ENCODE measurements at places on chromosomes 7 and 10.

GRCh38 chr7:30038196-30038980 lies 10.2 kb downstream of the PLEKHA8 start:
- no peaks in the 10 kb centered on the region for H3K27me3 ChIP-seq
- no peaks in the 10 kb centered on the region for H3K36me3 ChIP-seq
- no peak overlapping the region for H3K4me3 ChIP-seq
- no peak overlapping the region for H3K27ac ChIP-seq
- no peaks in the 10 kb centered on the region for H3K4me1 ChIP-seq

- no peak overlapping the region for H3K27ac ChIP-seq
- no peaks in the 10 kb centered on the region for H3K4me1 ChIP-seq
- no peak for DNase-seq
- H3K4me3 ChIP-seq, result no peak overlapping the region
- no peaks in the 10 kb centered on the region for H3K36me3 ChIP-seq
Observed at GRCh38 chr7:13414661-13415107, 574.8 kb downstream of the ETV1 start.

- peaks cover 11% of the 10 kb centered on the region for H3K4me1 ChIP-seq
- no peak overlapping the region for H3K27ac ChIP-seq
- DNase-seq, result no peak
- H3K36me3 ChIP-seq, result no peaks in the 10 kb centered on the region
- no peaks in the 10 kb centered on the region for H3K27me3 ChIP-seq
Observed at GRCh38 chr10:124928087-124928486, 13.8 kb upstream of the ZRANB1 start.

DNA sequence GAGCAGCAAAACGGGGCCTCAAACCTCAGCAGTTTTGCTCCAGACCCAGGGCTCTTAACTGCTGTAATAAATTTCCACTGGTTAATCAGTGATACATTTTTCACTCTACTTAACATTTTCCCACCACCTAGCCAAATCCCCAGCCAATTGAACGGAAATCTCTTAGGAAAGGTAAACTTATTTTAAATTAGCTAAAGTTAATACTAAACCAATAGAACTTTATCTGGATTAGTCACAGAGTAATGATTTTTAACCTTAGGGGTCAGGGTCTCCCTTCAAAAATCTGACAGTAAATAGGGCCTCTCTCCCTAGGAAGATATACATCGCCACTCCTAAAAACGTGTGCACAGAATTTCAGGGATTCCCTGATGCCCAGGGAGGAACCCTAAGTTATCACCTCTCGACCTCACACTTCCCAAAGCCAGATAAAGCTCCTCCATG lies 87.4 kb upstream of the KMT2E start:
- H3K4me1 ChIP-seq, result no peaks in the 10 kb centered on the region
- H3K36me3 ChIP-seq, result no peaks in the 10 kb centered on the region
- no peak for DNase-seq
- no peak overlapping the region for H3K4me3 ChIP-seq
- H3K27ac ChIP-seq, result no peak overlapping the region

DNA sequence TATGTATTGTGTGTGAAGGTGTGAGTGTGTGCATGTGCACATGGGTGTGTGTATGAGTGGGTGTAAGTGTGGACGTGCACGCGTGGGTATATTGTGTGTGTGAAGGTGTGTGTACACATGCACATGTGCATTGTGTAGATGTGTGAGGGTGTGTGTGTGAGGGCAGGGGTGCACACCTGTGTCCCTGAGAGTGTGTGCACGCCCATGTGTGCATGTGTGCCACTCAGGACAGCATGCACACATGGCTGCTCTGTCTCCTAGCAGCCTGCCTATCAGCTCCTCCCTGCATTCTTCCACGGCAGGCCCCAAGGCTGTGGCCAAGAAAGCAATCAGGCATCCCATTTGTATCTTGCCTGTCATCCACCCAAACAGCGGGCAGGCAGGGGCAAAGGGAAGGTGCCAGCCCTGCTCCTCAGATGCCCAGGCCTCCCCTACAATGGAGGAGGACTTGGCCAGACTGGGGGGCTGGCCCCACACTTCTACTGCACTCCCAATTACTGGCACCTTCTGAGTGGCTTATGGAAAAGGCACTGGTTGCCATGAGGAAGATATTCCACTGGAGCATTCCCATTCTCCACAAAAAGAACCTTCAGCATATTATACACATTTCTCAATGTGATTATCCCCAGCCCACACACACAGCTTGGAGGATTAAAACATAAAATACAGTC lies 380.4 kb upstream of the ZMIZ1 start:
- no peaks in the 10 kb centered on the region for H3K4me1 ChIP-seq
- no peak for DNase-seq
- no peak overlapping the region for H3K4me3 ChIP-seq
- no peak overlapping the region for H3K27ac ChIP-seq

- H3K27me3 ChIP-seq, result no peaks in the 10 kb centered on the region
- H3K4me3 ChIP-seq, result no peak overlapping the region
- H3K36me3 ChIP-seq, result no peaks in the 10 kb centered on the region
- H3K27ac ChIP-seq, result no peak overlapping the region
Observed at GRCh38 chr7:139773371-139773770, 4.4 kb downstream of the HIPK2 start.

DNA sequence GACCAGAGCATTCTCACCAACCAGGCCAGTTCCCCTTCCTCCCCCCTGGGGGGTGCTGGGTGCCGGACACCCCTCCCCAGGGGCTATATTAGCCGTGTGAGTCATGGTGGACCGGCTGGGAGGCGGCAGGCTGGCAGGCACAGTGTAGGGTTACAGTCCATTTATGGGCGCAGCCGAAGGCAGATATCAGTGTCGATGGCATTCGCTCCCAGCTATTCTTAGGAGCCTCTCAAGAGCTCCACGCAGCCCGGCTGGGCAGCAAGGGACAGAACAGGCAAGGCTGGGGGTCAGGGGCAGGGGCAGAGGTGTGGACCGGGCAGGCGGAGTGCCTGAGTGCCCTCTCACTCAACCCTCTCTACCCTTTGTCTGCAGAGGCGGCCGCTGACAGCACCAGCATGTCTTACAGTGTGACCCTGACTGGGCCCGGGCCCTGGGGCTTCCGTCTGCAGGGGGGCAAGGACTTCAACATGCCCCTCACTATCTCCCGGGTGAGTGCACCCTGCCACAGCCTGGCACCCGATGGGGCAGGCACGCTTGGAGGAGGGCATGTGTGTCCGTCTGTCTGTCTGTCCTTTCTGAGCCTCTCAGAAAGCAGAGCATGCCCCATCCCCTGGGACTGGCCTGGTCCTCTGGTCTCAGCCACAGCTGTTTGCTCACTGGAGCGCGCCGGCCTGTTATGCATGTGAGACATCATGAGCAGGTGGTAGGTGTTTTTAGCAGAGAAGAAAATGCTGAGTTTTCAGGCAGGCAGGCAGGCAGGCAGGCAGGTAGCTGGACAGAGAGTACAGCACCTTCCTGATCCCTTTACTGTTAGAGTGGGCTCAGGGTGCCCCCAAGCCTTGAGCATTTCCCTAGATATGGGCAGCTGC lies at the start of gene LDB3:
TSS of gene LDB3 (plus strand) at position 215 of the 869 bp plus-strand sequence. CDS start at position 396, 181 bp downstream.
- no peak within 1 kb of the TSS for H3K27ac ChIP-seq
- H3K4me1 ChIP-seq, result no peaks in the 10 kb centered on the region
- no peaks in the 10 kb centered on the region for H3K36me3 ChIP-seq
- H3K27me3 ChIP-seq, result no peaks in the 10 kb centered on the region
- H3K4me3 ChIP-seq, result no peak within 1 kb of the TSS

GRCh38 chr10:58400609-58401008 lies 15.4 kb downstream of the TFAM start:
- H3K27me3 ChIP-seq, result no peaks in the 10 kb centered on the region
- no peak for DNase-seq
- no peaks in the 10 kb centered on the region for H3K4me1 ChIP-seq
- no peak overlapping the region for H3K27ac ChIP-seq
- no peak overlapping the region for H3K4me3 ChIP-seq

DNA sequence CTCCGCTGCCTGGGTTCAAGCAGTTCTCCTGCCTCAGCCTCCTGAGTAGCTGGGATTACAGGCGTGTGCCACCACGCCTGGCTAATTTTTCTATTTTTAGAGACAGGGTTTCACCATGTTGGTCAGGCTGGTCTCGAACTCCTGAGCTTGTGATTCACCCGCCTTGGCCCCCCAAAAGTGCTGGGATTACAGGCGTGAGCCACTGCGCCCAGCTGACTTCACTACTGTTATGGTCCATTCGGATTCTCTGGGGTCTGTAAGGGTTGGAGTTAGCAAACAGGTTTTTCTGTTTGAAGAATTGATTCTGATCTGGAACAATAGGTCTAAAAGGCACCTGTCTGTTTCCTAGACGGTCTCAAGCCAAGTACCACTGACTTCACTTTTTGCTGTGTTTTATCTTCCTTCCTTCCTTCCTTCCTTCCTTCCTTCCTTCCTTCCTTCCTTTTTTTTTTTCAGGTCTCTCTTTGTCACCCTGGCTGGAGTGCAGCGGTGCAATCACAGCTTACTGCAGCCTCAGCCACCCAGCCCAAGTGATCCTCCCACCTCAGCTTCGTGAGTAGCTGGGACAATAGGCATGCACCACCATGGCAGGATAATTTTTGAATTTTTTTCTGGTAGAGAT lies 192.2 kb downstream of the CAMK1D start:
- no peaks in the 10 kb centered on the region for H3K27me3 ChIP-seq
- H3K36me3 ChIP-seq, result no peaks in the 10 kb centered on the region
- no peak overlapping the region for H3K27ac ChIP-seq

GRCh38 chr10:21513405-21513788 lies 12.1 kb downstream of the SKIDA1 start:
- no peaks in the 10 kb centered on the region for H3K36me3 ChIP-seq
- no peak for DNase-seq

- no peaks in the 10 kb centered on the region for H3K4me1 ChIP-seq
- H3K36me3 ChIP-seq, result no peaks in the 10 kb centered on the region
- DNase-seq, result no peak
- no peak overlapping the region for H3K4me3 ChIP-seq
Observed at GRCh38 chr7:78993341-78993740, 460.1 kb downstream of the MAGI2 start.

- H3K4me1 ChIP-seq, result no peaks in the 10 kb centered on the region
- no peak overlapping the region for H3K27ac ChIP-seq
- no peaks in the 10 kb centered on the region for H3K27me3 ChIP-seq
- H3K36me3 ChIP-seq, result no peaks in the 10 kb centered on the region
- H3K4me3 ChIP-seq, result no peak overlapping the region
Observed at GRCh38 chr7:131674131-131674530, 117.7 kb upstream of the PODXL start.

GRCh38 chr10:71028066-71028465 lies 139.7 kb upstream of the PCBD1 start:
- H3K36me3 ChIP-seq, result no peaks in the 10 kb centered on the region
- no peaks in the 10 kb centered on the region for H3K4me1 ChIP-seq
- H3K4me3 ChIP-seq, result no peak overlapping the region
- DNase-seq, result no peak
- no peaks in the 10 kb centered on the region for H3K27me3 ChIP-seq

- H3K4me1 ChIP-seq, result no peaks in the 10 kb centered on the region
- no peaks in the 10 kb centered on the region for H3K36me3 ChIP-seq
- DNase-seq, result no peak
- no peak overlapping the region for H3K27ac ChIP-seq
- peak overlapping the region; percentile 23 for H3K4me3 ChIP-seq
Observed at GRCh38 chr7:103445228-103446048, 569 bp downstream of the SLC26A5 start.

- no peak overlapping the region for H3K27ac ChIP-seq
- no peaks in the 10 kb centered on the region for H3K4me1 ChIP-seq
- no peaks in the 10 kb centered on the region for H3K27me3 ChIP-seq
Observed at GRCh38 chr10:79049931-79050895, 18.6 kb upstream of the ZMIZ1 start.

- H3K4me1 ChIP-seq, result no peaks in the 10 kb centered on the region
- DNase-seq, result no peak
- no peak overlapping the region for H3K4me3 ChIP-seq
- no peak overlapping the region for H3K27ac ChIP-seq
- H3K27me3 ChIP-seq, result no peaks in the 10 kb centered on the region
Observed at GRCh38 chr7:81488210-81488609, 281.6 kb downstream of the HGF start.

DNA sequence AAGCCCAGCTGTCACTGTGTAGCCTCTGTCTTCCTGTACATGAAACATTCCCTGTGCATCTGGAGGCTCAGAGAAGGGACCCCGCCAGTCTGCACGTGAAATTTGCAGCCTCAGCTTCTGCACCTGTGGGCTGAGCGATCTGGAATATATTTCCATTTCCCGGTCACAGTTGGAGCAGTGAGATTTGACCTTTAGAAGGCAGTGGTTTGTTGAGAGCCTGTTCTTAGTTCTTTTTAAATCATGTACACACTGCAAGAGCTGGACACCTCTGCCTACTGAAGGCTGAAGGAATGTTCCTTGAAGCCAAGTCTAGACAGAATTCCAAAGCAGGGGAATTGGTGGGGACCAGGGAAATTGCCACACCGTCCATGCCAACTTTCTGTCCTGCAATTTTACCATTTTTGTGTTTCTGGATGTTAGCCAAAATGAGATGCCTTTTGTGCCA lies 706.6 kb downstream of the INHBA start:
- no peak for DNase-seq
- H3K36me3 ChIP-seq, result no peaks in the 10 kb centered on the region
- H3K4me3 ChIP-seq, result no peak overlapping the region
- no peaks in the 10 kb centered on the region for H3K27me3 ChIP-seq

DNA sequence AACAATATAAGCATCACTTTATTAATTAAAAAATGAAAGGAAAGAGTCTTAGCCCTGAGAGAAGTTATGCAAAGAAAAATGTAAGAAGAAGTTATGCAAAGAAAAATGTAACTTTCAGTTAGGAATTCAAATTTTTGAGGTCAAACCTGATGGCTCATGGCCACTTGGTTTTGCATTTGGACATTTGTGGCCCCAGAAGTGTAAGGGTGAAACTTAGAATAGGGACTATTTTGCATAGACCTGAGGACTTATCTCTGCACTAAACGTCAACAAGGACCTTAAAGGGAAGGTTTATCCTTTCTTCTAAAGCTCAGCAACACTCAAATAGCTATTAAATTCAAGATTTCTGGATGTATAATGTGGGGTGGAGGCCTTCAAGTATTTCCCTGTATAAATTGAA lies 724.5 kb upstream of the POT1 start:
- no peaks in the 10 kb centered on the region for H3K27me3 ChIP-seq
- no peak overlapping the region for H3K27ac ChIP-seq
- H3K4me3 ChIP-seq, result no peak overlapping the region
- H3K4me1 ChIP-seq, result no peaks in the 10 kb centered on the region
- no peaks in the 10 kb centered on the region for H3K36me3 ChIP-seq
